NCI-H226 (cell line): ENCODE measurements at places on chromosomes 6 and 20.
A peak's percentile ranks its signal among the peaks of the same experiment; 100 is the strongest.

GRCh38 chr20:60123096-60123495, 164.9 kb downstream of the CDH26 start:
- no peak for DNase-seq

DNA sequence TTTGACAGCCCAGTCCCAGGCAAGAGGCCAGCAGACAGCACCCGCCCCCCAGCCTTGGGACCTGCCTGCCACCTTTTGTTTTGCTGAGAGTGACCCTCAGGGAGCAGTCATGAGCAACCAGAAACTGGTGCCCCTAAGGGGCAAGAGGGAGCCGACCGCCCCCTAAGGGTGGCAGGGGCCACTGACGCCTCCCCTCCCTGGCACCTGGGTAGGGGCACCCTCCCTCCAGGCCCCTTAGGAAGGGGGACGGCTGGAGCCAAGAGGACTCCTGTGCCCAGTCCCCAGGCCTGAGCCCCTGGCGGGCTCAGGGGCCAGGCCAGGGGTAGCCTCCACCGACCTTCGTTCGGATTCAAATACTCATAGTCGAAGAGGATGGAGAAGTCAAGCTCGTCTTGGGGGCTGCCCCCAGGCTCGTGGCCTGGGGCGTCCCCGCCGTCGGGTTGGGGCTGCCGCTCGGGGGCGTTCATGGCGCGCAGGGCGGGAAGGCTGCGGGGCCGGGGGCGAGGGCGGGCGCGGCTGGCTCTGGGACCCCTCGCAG, 417 bp downstream of the NFATC2 start:
- DNase-seq: no peak

GRCh38 chr6:120122401-120122800, 772.8 kb upstream of the MAN1A1 start:
- DNase-seq: no peak

DNA sequence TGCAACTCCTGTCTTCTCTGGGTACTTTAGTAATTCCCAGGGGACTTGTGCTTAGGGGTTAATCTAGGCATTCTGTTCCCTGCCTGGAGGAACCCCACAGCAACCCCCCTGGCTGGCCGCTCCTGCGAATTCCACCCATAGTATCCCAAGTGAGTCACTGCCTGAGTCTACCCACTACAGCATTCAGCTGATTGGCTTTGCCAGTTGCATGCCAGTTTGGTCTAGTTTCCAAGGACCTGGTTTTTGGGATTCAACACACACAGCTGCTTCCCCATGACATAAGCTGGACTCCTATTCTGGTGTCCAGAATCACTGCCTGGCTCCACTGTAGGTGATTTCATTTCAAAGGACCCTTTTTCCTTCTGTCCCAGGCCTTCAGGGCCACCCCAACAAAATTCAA, 40.3 kb downstream of the PLCG1 start:
- peak; percentile 95 for DNase-seq

- DNase-seq: no peak
Measured at GRCh38 chr6:9699888-9700287, 715.0 kb downstream of the TFAP2A start.

- peak; percentile 22 for DNase-seq
Measured at GRCh38 chr6:151475653-151476523, 17.9 kb upstream of the CCDC170 start.

DNA sequence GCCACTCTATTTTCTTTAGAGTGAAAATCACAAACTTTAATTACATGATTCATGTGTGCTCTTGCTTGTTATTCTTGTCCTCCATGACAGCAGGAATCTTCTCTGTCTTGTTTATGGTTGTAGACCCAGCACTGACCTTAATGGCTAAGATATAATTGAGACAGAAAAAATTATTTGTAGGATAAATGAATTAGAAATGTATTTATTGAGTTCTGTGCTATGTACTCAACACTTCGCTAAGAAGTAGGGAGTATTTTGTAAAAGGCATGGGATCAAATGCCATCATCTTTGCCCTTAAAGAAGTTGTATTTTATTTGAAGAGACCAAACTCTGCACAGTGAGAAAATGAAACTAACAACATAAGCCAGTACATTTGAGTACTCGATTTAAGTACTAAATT, 71.2 kb downstream of the CBLN4 start:
- no peak for DNase-seq

DNA sequence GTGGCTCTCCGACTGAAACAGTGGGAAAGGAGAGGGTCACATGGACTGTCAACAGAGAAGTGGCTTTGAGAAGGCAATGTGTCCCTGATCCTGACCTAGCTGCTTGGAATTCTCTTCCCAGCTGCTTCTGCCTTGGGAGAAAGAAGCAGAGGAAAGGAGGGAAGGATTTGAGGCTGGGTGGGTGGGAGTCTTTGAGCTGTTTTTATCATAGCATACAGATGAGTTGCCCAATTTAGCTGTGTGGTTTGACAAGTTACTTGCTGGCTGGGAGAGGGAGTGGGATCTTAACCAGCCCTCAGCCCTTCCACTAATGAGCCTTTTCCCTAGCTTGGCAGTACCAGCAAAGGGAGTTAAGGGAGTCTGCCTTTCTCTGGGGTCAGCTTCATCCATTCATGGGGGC, 51.1 kb upstream of the MYL9 start:
- DNase-seq: no peak

DNA sequence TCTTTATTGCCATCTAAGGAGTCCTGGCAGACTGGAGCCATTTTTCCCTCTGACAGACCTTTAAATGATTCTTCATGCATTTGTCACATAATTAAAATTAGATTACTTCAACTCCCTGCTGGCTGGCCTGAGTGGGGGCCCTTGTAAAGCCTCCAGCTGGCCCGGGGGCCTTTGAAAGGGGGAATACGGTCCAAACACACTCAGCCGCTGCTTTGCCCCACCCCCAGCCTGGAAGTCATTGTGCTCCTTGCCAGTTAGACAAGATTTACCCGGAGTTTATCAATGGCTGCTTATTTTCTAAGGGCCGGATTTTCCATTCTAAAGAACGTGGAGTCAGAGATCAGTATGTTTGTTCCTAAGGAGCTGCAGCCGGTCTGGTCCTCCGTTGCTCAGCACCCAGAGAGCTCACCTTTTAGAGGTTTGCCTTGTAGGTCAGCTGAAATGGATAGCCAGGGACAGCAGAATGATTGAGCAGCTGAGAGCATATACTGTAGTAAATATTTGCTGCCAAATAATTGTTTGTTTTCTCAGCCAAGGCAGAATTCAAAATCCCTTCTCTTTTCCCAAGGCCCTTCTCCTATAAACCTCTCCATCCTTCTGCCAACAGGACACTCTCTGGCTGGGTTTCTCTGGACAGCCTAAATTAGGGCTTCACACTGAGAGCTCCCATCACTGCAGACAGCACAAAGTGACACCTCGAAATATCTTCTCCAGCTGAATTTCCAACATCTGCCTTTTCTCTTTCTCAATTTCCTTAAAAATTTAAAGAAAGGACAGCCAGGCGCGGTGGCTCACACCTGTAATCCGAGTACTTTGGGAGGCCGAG, 68.4 kb upstream of the RBM24 start:
- no peak for DNase-seq
